ENCODE measurements at places on chromosomes 11 and 22. TPM values are rescaled to one million over a fixed set of nuclear protein-coding genes. Genes with fewer than 3 reads are reported as not detected.
A peak's percentile ranks its signal among the peaks of the same experiment; 100 is the strongest.

- DNase-seq = no peak
Observed at GRCh38 chr22:37641561-37641949, 2.1 kb downstream of the SH3BP1 start.

- DNase-seq = peak; percentile 63
Observed at GRCh38 chr11:75589933-75590332, 27.9 kb downstream of the SERPINH1 start.

DNA sequence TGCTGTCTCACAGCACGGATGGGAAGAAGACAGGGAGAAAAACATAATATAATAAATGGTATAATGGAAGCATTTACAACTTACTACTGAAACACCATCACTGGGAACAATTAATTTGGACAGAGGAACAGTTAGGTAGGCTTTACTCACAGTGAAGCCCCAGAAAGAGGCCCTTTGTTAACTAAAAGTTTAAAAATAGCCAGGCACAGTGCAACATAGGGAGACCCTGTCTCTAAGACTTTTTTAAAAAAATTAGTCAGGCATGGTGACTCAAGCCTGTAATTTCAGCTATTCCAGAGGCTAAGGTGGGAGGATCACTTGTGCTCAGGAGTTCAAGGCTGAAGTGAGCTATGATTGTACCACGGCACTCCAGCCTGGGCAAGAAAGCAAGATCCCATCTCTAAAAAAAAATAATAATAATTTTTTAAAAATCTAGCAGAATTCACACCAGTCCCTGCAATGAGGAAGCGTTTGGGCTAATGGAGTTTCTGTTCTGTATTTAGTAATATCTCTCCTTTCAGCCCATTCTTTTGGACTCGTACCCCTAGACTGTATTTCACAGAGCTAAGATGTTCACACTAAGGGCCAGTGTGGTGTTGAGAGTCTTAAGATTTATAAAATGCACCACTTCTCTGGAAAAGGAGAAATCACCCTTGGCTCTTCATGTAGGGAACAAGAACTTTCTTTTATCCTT is 275.5 kb downstream of the SOX6 start:
- DNase-seq = no peak

GRCh38 chr11:109061394-109061793 is 360.6 kb upstream of the C11orf87 start:
- DNase-seq = no peak

DNA sequence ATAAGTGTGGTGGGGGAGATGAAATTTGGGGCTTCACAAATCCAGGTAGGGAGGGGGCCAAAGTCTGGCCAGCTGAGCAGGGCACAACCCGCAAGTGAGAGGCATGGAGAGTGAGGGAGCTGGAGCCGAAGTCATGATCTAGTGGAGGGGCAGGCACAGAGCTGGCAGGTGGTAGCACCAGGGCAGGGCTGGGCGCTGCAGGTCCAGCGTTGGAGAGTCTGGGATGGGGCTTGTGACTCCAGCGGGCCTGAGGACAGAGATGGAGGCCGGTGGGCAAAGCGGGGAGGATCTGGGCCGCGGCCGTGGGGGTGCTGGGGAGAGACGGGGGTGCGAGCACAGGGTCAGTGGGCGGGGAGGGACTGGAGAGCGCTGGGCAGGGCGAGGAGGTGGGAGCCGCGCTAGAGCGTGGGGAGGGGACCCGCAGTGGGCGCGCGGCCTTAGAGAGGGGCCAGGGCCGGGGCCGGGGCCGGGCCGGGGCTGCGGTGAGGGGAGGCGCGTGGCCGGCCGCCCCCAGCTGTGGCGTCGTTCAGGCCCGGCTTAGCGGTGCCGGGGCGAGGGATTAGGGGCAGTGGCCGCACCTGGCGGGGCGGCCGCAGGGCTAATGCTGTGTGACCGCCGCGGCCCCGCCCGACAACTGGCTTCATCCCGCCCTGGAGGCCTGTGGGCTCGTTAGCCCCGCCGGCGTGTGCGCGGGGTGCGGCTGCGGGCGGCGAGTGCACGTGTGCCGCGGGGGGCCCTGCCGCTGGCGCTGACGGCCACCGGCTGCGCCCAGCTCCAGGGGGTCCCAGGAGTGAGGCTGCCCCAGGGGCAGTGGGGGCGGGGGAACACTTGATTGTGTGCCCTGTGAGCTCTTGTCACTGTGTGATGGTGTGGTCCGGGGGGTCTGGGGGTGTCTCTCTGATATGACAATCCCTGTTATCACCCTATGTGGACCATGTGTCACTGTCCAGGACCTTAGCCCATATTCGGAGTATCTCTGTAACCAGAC is 23.6 kb upstream of the MYOD1 start:
- DNase-seq = no peak

- DNase-seq = peak; percentile 100
Observed at GRCh38 chr22:46035742-46036557, 59.0 kb upstream of the WNT7B start.

DNA sequence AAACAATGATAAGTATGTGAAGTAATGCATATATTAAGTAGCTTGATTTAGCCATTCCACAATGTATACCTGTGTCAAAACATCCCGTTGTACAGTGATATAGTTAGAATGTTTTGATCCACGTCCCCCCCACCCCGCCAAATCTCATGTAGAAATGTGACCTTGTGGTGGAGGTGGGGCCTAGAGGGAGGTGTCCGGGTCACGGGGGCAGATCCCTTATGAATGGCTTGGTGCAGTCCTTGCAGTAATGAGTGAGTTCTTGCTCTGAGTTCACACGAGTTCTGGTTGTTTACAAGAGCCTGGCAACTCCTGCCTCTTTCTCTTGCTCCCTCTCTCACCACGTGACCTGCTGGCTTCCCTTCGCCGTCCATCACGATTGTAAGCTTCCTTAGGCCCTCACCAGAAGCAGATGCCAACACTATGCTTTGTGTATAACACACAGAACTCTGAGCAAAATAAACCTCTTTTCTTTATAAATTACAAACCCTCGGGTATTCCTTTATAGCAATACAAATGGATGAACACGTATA is 41.6 kb downstream of the FANCF start:
- DNase-seq = no peak

- no peak for DNase-seq
Observed at GRCh38 chr11:92830377-92831155, 138.9 kb upstream of the MTNR1B start.

GRCh38 chr11:92295175-92296137 is 70.8 kb downstream of the FAT3 start:
- DNase-seq = no peak

DNA sequence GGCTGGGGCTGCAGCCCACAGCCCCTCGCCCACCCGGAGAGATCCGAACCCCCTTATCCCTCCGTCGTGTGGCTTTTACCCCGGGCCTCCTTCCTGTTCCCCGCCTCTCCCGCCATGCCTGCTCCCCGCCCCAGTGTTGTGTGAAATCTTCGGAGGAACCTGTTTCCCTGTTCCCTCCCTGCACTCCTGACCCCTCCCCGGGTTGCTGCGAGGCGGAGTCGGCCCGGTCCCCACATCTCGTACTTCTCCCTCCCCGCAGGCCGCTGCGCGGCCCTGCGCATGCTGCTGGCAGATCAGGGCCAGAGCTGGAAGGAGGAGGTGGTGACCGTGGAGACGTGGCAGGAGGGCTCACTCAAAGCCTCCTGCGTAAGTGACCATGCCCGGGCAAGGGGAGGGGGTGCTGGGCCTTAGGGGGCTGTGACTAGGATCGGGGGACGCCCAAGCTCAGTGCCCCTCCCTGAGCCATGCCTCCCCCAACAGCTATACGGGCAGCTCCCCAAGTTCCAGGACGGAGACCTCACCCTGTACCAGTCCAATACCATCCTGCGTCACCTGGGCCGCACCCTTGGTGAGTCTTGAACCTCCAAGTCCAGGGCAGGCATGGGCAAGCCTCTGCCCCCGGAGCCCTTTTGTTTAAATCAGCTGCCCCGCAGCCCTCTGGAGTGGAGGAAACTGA is 731 bp downstream of the GSTP1 start:
- peak; percentile 84 for DNase-seq

GRCh38 chr22:46792061-46792796 is 29.8 kb downstream of the TBC1D22A start:
- no peak for DNase-seq

GRCh38 chr11:93512949-93513667 is 30.1 kb downstream of the SMCO4 start:
- no peak for DNase-seq

DNA sequence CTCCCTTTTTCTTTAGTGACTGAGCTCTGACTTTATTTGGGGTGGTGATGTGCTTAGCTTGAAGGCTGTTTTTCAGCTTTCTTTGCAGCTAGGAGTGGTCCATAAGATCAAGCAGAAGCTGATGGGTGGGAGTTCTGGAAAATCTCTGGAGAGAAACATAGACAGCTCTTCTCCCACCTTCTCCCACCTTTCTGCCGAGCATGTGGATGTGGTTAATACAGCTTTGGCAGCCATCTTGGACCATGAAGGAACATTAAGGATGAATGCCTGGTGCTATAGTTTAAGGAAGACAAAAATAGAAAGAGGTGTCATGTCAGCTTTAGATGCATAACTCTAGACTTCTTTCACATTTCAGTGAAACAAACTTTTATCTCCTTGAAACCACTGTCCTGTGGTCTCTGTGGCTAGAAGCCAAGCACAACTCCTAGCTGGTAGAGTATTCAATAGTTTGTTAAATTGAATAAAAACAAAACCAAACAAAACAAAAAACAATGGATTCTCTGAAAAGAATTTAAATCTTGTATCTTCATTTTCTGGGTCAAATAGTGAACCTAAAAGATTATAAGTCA is 203.6 kb upstream of the SESN3 start:
- DNase-seq = no peak

DNA sequence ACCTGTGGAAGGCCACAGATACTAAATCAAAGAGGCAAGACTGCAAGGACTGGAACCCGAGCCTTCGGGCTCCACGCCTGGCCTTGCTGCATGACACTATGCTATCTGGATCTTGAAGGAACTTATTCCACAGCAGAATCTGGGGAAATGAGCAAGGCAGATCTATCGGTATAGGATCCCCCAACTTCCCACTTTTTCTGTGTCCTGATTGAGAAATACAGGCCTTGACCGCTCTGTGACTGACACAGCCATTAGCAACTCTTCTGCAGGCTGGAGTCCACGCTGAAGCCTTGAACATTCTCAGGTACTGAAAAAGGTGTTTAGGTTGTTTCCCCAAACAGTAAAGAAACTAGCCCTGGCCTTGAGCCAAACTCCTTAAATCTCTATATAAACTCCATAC is 241.2 kb upstream of the NARS2 start:
- DNase-seq = no peak

DNA sequence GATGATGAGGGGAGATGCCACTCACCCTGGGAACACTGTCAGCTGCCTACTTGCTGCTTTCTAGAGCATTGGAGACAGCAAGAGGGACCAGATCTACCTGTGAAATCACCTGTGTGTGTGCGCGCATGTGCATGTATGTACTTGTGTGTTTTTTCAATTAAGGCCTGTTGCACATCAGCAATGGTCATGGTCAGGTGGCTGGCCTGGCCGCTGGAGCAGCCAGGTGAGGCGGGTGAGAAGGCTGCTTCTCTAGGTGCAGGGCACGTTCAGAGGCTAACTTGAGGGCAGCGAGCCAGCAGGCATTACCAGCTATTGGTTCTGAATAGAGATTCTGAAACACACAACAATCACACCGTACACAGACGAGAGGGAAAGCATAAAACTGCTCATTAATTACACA is 65.1 kb downstream of the PARVG start:
- DNase-seq = no peak

GRCh38 chr11:93100211-93100610 is 97.6 kb downstream of the SLC36A4 start:
- no peak for DNase-seq

DNA sequence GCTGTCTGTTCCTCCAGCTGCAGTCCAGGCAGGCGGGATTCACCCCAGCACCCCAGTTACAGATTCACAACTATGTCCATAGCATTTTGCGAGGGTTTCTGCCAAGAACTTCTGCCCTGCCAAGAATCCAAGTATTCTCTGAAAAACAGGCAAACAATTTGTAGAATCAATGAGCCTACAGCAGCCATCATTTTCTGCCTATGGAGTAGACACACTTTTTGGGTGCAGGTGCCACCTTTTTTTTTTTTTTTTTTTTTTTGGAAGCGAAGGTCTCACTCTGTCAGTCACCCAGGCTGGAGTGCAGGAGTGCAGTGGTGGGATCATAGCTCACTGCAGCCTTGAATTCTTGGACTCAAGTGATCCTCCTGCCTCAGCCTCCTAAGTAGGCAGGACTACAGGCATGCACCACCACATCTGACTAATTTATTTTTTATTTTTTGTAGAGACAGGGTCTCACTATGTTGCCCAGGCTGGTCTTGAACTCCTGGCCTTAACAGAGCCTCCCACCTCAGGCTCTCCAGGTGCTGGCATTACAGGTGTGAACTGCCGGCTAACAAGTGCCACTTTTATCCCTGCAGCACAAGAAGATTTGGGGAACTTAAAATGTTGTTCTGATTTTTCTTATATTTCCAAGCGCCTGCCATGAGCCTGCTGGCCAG is 195.1 kb downstream of the SNX19 start:
- DNase-seq = no peak

- no peak for DNase-seq
Observed at GRCh38 chr11:28834877-28835276, 726.7 kb downstream of the METTL15 start.

DNA sequence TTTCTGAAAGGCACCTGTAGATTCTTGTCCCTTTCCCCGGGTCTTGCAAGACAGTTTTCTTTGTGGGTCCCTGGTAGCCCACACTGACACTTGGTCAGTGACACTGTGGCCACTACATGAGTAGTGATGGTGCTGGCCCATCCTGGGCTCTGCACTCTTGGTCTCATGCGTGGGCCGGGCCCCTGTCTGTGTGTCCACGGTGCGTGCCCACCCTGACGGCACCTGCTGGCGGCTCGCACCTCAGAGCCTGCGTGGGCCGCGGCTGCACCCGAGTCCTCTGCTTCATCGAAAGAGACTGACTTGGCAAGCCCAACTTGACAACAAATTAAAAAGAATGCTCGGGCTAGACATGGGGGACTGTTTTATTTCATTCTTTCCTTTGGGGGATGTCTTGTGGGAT is 37.5 kb downstream of the ADAMTS15 start:
- DNase-seq = no peak

DNA sequence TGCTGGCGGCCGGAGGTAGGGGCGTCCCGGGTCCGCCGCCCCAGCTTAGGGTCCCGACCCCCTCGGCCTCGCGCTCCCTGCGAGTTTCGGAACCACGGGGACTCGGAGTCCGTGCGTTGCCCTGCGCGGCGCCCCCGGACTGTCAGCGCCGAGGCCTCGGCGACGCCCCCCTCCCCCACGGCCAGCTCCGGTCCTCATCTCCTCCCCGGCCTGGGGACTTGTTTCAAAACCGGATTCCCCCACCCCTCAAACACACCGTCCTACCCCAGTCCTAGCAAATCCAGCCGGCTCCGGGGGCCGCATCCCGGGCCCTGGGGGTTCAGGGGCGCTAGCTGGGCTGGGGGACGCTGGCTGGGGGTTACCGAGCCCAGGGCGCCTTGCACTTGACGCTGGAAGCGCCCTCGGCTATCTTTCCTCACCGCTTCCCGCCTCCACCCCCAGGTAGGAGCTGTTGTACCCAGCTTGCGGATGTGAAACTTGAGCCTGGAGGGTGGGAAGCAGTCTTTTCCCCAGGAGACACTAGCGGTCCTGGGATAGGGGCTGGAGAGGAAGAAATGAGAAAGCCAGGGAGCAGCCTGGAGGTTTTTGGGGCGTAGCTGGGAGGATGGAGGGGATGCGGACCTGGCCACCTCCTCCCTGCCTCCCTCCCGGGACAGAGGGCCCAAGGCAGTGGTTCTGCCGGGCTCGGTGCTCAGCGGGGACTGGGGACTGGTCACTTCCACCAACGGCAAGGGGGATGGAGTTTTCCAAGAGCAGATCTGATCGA is 550 bp downstream of the FBLN1 start:
- no peak for DNase-seq

- peak; percentile 65 for DNase-seq
Observed at GRCh38 chr11:57324154-57324885, 432 bp downstream of the TNKS1BP1 start.

ANKK1 gene
- total RNA-seq = 0.10 TPM

PDGFD gene
- total RNA-seq = 9.8 TPM

PTS gene
- total RNA-seq = 25.2 TPM

TRIM49D1 gene
- total RNA-seq = not detected

APOL5 gene
- not detected for total RNA-seq
